Renal cortex interstitium (tissue), 15 donors: ENCODE measurements at places on chromosomes 2 and 18.

DNA sequence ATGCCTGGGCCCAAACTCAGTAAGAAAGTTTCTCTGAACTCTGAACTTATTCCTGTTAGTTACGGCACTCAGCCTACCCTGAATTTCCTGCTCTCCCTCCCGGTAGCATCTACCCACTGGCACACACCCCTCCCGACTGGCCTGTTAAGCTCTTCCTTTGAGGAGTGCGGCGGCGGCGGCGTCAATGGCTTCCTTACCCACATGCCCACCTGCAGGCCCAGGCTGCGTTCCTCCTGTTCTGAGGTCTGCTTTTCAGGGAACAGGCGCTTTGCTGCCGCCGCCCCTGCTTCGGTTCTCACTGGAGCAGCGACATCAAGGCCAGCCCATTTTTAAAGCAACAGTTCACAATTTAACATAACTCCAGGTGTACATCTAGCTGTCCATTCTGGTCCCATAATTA is 432.4 kb downstream of the DCDC2C start:
- no peak for DNase-seq

DNA sequence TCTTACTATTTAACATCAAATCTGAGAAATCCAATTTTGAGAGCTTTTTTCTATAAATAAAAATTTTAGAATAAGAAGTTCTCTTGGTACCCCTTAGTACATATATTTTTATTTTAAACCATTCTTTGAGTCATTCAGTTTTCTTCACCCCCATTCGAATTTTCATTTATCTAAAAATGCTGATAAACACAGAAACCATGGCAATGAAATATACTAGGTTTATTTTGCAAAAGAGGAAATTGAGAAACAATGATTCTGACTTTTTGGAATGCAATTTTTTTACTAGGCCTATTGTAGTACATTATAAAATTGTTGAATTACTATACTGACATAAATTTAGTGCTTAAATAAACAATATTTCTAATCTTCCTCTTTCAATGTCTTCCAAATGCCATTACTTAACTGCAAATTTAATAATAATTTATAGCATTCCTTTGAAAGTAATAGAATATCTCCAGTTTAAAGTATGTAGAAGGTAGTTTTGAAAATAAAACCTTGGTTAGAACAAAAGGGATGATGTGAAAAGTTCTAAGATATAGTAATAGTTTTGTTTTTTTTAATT is 46.3 kb downstream of the TANK start:
- no peak for DNase-seq

- DNase-seq: no peak
Measured at GRCh38 chr2:102558463-102558862, 60.9 kb upstream of the SLC9A2 start.

DNA sequence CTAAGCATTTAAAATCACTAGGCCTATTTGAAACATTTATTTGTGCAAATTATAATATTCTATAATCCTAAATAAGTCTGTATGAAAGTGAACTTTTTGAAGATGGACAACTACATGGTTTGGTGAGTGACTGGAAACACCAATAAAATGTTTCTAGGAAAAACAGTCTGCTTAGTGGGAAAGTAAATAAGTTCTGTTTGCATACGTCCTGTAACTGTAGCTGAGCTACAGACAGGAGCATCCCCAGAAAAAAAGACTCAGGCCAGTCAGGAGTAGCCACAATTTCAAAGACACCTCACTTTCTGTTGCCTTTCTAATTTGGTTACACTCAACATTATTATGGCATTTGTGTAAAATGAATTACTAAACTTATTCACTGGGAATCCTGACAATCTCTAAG is 28.4 kb upstream of the KCNJ3 start:
- DNase-seq: no peak

DNA sequence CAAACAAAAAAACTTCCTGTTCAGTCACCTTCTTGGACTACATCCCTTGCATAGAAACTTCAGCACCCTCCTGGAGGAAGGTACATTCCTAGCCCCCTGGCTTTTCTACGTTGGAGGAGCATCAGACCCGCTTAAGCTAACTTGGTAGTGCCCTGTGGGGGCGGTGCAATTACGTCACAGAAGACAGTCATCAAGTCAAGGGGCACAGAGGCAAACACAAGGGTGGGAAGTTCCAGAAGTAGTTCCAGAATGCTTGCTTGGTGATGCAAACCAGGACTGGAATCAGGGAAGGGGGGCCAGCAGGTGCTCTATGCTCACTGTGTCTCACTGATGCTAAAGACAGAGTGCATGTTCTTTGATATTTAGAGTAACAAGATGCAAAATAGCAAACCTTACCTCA is 15.2 kb upstream of the AGFG1 start:
- DNase-seq: no peak

DNA sequence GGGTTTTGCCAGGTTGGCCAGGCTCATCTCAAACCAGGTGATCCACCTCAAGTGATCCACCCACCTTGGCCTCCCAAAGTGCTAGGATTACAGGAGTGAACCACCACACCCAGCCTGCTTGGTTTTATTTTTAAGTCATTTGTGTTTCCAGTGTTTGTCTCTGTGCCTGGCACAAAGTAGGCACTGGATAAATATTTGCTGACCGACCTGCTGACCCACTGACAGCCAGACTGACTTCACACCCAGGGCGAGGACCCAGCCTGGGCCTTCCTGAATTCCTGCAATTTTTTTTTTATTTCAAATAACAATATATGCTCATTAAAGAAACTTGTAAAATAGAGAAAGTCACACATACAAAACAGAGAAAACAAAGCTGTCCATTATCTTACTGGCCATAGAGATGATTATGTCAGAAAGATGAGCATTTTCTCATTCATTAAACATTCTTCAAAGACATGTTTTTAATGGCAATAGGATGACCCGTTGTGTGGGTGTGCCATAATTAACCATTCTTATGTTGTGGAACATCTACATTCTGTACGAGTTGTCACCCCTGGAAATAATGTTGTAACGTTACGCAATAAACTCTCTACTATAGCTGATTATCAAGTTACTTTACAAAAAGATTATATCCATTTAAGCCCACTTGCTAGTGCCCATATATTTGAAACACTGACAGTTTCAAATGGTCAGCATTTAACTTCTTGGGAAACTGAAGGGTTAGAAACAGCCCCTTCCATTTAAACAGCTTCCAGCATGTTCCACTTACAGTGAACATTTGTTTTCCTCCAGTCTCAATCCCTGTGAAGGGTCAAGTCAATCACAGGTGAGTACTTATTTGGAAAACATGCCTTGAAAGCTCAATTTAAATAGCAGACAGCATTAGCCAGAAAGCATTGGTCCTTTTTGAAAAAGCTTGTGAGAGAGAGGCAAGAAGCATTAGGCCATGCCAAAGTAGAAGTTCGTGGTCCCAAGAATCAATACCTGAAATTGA is 25.7 kb upstream of the GATA6 start:
- DNase-seq: no peak

- DNase-seq: no peak
Measured at GRCh38 chr2:108626995-108627394, 92.3 kb upstream of the RANBP2 start.

DNA sequence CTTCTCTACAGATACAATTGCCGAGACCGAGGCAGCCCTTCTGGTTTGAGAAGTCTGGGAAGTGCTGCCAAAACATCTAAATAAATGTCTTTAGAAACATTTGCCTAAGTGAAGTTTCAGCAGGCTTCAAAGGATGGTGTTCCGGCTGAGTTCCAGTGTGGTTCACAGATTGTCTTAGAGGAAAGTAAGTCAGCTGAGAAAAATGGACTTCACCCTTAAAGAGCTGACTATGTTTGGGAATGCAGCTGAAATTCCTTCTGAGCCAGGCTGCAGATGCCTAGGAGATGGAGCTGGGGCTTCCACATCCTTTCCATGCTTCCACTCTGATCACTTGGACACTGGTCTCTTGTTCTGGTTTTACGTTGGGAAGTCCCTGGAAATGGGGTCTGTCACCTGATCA is 83.6 kb downstream of the FHOD3 start:
- DNase-seq: no peak

DNA sequence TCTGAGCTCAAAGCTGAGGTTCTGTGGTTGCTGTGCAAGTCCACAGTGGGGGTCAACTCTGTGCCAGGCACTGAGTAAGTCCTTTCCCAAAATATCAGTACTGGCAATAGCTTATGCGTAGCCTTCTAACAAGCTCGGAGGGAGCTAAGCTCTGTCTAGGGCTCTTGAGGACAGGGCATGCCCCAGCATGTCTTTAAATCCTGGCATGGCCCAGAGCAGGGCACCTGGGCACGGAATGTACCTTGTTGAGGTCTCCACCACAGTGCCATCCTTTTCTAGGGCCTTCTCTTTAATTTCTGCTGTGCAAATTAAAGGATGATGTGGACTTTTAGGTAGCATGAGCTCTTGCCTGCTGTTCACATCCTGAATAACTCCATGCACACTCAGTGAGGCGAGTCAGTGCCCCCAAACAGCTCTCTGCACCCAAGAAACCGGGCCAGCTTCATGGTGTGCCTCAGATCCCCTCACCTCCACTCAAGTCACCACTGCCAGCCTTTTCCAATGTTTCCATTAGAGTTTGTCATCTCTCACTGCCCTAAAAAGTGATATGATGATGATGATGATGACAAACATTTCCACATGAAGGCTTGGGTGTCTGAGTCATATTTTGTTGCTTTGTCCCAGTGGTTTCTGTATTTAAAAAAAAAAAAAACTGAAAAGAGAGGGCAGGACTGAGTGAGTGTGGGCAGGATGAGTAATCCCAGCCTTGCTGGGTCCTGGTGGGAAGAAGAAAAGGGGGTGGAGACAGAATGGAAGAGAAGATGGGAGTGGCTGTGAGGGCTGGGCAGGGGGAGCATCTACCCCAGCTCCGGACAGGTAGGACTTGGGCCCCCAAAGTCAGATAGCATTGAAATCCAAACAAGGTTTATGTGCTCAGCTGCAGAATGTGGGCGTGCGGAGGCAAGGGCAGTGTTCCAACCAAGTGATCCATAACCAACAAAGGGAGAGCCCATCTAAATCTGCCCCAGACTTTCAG is 78.9 kb downstream of the ZBTB7C start:
- DNase-seq: no peak

DNA sequence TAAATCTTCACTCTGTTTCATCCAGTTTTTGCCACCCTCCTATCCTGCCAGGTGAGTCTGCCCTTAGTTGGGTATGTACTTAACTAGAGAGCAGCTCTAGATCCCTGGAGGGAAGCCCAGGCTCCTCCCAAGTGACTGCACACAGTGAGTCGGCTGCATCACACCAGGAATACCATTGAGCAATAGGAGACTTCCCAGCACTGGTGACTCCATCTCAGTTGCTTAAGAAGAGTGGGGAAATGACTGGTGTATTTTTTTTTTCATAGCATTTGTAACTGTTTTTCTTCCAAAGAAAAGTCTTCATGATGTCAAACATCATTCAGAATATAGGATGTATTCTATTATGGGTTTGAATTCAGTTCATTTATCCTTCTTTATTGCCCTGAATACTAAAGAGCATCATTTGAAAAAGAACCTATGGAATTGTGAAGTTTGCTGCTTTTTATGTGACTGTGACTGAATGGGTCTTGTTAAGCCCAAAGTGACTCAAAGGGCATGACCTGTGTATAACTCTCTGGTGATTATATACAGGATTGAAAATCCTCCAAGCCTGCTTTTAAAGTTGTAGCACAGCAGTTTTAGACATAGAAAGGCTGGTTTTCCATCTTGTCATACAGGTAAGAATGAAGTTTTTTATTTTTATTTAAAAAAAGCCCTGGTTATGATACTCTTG is 84.3 kb downstream of the MAP3K20 start:
- no peak for DNase-seq

DNA sequence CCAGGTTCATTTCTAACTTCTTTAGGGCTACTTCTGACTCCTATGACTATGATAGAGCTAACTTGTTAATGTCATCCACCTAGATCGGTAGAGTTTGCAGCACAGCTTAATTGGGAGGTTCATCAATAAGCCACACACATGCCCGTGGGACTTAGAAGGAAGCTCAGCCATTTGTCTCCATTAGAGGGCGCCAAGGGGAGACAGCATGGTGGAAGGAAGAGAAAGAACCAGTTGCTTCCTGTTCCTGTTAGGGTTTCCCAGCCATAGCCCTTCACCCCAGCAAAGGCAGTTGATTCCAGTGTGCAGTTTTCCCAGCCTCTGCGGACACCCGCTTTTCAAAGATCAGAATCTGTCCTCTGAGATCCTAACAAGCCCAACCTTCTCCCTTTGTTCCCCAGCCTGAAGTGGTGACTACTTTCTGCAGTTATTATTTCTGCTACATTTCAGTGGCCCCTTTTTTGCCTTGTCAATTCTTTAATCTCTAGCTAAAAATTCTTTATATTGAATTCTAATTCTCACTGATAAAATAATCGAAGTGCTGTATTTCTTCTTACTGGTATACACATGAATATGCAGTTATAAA is 30.3 kb downstream of the MAIP1 start:
- no peak for DNase-seq
